ENCODE measurements at places on chromosomes 7 and 10.
A peak's percentile ranks its signal among the peaks of the same experiment; 100 is the strongest.

GRCh38 chr7:78769481-78770101, 683.9 kb downstream of the MAGI2 start:
- no peak for DNase-seq

DNA sequence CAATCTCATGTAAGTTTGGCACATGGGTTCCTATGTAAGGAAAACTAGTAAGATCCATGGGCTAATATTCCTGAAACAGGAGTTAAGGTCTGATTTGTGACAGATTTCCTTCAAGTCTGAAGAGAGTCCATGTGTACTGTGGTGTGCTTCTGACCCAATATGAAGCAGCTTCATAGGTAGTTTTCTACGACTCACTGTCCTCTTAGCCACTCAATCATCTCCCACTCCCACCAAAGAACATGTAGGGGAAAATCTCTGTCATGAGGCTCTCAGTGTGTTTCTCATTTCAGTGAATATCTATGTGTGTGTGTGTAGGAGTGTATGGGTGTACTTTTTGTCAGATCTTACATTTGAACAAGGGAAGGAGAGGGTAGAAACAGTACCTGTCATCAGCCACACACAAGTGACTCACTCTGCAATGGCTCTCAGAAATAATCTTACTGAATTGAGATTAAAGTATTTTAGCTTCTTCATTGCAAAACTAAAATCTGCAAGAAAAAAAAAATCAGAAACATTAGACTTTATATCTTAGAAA, 31.1 kb downstream of the RELN start:
- DNase-seq, result no peak

DNA sequence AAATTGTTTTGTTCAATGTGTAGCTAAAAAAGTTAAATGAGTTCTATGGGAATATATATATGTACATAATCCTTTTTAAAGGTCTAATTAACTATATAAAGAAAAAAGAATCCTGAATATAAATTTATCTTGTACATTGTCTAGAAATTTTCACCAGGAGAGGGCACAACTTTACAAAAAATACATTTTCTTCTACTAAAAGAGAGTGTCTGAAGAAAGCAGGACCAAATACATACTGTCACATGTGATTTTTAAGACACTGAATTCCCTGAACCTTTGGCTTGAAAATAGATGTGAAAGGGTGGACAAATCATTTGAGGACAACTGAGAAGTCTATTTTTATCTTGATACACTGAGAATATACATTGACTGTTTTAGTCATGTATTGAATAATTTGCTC, 204.3 kb downstream of the DGKB start:
- no peak for DNase-seq

DNA sequence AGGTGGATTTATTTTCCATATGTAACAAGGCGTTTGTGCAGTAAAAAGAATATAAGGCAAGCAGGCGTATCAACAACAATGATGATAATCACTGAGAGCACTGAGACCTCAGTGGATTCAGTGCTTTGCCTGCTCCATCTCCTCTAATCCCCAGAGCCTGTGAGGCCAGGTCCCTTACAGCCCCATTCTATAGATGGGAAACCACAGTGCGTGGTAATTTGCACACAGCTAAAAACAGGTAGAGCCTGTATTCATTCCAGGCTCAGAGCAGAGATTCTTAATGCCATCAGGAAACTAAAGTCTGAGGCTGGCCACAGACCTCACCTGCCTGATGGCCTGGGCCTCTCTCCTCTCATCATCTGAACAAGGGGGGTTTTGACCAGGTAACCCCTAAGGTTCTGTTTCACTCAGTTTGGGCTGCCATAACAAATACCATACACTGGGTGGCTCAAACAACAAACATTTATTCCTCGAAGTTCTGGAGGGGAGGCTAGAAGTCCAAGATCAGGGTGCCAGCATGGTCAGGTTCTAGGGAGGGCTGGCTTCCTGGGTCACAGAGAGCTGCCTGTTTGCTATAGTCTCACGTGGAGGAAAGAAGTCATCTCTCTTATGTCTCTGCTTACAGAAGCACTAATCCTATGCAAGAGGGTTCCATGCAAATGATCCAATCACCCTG, 10.3 kb upstream of the RASSF4 start:
- DNase-seq, result no peak

GRCh38 chr10:100346351-100346764, 675 bp upstream of the SCD start:
- DNase-seq, result peak; percentile 37

GRCh38 chr10:13712837-13713581, 126.2 kb downstream of the PRPF18 start:
- no peak for DNase-seq

DNA sequence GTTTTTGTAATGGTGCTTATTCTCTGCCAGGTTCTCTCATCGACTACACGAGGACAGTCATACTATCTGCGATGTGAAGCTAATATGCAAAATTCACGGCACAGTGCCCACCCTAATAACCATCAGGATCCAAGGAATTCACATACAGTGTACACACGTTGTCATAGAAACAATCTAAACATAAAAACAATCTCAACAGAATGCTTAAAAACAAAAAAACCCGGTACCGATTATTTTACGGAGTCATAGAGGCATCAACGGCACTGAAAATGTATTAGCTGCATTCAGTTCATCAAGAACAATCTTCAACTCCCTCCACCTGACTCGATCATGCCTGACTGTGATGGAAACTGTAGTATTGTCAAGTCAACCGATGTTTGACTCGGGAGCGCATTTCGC, 628 bp downstream of the MRPS33 start:
- peak; percentile 39 for DNase-seq

GRCh38 chr7:15305002-15305600, 256.7 kb downstream of the AGMO start:
- DNase-seq, result peak; percentile 54

DNA sequence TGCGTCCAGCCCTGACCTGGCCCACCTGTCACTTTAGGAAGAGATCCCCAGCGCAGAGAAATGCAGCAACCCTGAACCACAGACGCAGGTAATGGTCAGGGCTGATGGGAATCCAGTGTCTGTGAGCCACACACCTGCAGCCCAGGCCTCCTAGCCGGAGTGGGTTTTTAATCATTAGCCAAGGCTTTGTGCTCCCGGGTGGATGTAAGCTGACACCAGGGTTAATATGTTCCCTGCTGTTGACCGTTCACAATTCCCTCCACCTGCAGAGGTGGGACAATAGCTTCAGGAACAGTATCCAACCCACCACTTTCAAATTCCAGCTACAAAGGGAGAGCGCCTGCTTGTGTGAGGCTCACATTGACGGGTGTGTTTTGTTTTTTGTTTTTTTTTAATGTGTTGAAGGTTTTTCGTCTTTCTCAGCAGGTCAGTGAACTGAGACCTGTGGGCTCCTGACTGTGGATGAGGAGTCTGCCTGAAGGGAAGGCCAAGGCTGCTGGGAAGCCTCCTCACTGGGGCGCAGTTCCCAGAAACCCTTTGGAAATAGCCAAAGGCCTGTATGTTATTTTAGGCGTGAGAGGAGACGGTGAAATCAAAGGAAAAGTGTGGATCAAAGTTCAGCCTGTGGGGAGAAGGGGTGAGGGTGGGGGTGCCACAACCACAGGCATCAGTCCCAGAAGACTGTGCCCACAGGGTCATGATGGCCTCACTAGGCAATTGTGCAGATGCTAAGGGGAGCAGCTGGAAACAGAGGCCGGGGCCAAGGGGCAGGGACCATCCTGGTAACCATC, 111.1 kb downstream of the TNS3 start:
- DNase-seq, result peak; percentile 79

GRCh38 chr7:46568420-46569132, 647.5 kb upstream of the IGFBP3 start:
- no peak for DNase-seq

DNA sequence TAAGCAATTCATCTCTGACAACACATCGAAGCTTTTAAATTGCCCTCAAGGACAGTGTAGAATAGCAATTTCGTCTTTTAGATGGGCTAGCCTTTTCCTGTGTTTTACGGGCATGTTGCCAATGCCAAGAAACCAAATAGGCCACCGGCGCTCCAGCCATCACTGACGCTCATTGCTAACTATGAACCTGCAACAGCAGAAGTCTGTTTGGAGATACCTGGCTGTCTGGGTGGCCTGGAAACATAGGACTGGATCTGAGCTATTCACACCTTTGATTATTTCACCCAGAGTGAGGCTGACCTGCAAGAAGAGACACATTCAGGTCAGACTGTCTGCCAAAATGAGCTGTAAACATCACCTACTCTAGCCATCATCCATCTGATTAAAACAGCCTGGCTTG, 12.0 kb downstream of the KPNA7 start:
- DNase-seq, result no peak

- DNase-seq, result no peak
Measured at GRCh38 chr7:96861-97260, 95.5 kb upstream of the FAM20C start.

- no peak for DNase-seq
Measured at GRCh38 chr7:114160925-114161324, 242.1 kb upstream of the PPP1R3A start.

DNA sequence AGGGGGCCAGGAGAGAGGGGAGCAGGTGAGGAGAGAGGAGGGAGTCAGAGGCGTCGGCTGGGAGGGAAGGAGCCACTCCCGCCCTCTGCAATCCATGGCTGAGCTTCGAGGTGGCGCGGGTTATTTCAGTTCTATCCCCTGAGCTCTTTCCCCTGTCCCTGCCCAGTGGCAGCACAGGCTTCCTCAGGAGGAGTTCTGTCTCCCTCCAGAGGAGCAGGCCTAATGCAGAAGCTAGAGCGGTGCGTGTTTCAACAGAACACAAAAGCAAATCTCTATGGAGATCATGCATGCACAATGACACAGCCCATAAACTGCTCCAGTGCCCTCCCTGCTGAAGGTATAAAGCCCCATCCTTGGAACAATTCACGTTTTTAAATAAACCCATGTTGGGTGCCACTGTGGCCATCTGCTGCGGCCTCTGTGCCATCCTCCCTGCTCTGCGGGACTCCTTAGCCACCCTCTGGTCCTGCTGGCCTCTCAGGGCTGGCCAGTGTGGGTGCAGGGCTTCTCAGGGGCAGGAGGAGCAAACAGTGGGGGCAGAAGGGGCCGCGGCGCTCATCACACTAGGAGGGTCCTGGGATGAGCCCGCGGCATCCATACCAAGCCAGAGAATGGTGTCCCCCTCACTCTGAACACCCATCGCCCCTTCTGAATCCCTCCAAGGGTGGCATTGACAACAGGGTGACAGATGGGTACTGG, 192.6 kb upstream of the LYZL2 start:
- no peak for DNase-seq

- no peak for DNase-seq
Measured at GRCh38 chr10:688312-689120, 952 bp downstream of the DIP2C start.

DNA sequence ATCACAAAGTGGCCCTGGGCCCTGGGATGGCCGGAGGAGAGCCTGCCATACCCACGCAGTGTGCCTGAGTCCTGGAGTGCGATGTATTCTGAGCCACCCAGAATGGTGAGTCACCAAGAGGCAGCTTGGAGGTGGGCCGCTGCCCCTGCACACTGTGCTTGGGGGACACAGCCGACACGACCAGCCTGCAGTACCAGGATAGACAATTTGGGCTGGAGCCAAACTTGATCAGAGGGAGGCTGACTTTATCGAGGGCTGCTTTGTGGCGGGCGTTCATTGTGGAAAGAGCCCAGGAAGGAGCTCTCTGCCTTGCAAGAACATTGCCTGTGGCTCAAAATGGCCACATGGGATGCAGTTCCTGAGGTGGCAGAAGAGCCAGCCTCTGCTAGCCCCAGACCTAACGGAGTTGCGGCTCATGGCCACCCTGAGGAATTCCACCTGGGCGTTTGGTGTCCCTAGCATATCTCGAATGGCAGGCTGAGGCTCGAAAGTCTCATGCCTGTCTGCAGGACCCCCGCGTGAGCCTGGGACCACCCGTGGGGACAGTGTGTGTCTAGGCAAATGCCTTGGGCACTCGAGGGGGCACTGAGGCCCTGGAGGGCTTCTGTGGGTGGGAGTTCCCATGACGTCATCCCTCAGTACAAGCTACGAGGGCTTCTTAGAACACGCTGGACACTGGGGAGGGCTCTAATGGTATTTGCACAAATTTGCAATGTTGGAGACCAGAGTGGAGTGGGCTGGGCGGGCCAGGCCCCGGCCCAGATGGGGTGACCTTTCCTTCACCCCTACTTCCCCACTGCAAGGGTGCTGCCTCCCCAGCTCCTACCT, 79.7 kb downstream of the LHPP start:
- DNase-seq, result no peak

GRCh38 chr10:97522071-97522470, 23.3 kb downstream of the UBTD1 start:
- no peak for DNase-seq

DNA sequence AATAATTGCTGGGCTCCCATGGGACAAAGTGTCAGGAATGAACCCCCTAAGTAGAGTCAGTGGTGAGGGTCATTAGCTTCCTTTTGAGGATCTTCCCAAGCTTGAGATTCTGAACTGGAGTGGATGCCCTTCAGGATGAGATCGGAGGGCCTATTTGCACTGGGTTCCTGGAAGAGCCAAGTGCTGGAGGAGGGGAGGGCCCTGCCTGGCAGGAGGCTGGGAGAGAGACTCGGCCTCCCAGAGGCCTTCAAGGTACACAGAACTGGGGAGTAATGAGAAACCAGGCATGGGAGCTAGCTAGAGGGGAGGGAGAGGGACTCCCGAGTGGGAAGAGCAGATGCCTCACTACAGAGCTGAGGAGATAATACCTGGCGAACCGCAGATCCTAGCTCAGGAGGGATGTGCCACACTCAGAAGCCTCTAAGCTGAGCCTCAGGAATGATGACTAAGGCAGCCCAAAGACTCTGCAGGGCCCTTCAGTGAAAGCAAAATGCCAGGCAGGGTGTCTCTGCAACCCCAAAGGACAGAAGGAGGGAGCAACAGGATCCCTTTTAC, 9.4 kb downstream of the PDAP1 start:
- DNase-seq, result no peak

DNA sequence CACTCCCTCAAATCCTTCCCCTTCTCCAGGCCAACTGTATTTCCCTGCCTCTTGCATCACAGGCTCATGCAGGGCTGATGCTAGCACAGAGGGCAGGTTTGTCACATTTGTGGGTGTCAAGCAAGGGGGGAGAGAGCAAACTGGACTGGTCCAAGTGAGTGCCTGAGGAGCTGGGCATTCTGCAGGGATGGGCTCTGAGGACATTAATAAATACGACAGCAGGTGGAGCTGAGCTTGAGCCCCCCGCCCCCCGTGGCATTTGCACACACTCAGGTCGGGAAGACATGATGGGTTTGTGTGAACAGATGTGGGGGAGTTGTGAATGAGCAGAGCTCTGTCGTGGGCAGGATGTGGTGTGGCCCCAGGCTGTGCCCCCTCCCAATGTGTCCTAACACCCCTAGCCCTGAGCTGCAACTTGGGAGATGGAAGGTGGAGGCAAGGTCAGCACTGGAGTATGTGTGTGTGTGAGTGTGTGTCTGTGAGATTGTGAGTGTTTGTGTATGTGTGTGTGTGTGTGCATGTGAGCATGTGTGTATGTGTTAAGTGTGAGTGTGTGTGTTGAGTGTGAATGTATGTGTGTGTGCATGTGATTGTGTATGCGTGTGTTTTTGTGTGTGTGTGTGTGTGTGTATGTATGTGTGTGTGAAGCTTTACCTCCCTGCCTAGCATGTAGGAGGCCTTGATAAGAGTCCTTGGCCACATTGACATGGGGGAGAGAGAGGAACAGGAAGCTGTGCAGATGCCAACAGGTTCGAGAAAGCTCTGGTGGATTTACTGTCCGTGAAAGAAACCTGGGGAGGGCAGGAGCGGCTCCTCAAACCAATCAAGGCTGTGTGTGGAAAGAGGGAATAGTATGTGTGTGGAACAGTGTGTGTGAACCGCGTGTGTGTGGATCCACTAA, 9.1 kb downstream of the RASSF4 start:
- DNase-seq, result no peak

- no peak for DNase-seq
Measured at GRCh38 chr10:48684792-48685623, at the start of gene WDFY4. TSS of gene WDFY4 (plus strand) at chr10:48684873. CDS start at chr10:48709733, 24,860 bp downstream.

- no peak for DNase-seq
Measured at GRCh38 chr10:63376560-63377304, 89.0 kb downstream of the JMJD1C start.

GRCh38 chr7:112172870-112173567, 33.2 kb downstream of the DOCK4 start:
- DNase-seq, result no peak

Measured in NCI-H1092 (cell line).